ENCODE measurements at places on chromosomes 1 and 21.

DNA sequence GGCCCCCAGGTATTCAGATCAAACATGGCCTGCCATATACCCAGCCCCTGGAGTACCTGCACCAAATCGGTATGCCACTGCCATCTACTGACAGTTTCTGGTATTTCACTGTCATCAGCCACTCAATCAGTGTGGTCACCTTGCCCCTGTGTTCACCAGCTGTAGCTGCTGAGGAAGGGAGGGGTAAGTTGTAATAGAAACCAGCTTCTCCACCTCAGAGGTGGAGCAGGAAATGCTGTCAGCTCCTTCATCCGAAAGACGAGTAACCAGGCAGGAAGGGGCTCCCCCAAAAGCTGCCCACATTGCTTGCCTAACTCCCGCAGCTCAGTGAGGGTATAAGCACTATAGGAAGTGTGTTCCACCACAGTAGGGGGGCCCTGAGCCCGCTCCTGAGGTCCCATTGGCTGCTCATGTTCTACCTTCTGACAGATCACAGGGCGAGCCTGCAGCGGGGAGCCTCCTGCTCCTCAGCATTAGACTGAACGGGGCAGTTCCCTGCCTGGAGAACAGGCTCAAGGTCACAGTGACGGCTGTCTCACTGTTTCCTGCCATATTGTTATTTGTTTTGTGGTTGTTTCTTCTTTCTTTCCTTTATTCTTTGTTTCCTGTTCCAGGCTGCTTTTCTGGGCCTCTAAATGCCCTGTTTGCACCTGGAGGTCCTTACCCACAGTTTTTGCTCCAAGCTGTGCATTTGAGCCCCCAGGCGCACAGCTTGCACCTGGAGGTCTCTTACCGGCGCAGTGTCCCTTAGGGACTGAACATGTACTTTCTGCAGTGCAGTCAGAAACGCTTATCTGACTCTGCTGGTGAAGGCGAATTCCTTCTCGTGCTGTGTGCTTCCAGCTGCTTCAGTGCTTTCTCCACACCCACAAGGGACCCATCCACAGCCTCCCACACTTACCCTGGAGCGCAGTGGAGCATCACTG lies 1638.3 kb downstream of the MRPL39 start:
- peak; percentile 76 for DNase-seq

DNA sequence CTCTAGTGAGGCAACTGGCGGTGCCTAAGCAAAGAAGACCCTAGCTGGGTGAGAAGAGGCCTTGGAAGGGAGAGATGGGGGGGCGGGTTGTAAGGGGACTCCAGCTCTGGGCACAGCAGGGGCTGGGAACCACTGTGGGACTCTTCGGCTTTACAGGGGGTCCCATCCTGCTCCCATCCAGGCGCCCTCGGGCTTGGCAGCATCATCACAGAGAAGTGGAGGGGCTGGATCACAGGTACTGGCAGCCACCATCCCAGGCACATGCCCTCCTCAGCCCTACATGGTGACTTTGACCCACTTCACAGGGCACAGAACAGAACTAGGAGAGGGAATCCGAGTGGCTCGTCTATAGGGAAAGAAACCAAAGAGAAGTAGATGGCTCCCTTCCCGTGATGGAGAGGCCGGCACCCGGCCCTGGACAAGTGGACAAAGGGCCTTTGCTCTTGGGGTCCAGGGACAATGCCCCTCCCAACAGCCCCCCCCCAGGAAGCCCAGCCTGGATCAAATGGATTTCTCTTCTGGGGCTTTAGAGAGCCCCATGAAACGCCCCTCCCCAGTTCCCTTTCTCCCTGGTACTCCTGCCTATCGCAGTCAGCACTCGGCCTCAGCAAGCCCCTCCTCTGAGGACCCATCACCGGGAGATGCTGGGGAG lies 54.0 kb upstream of the ECE1 start:
- no peak for DNase-seq

GRCh38 chr1:181562395-181562794 lies 79.1 kb downstream of the CACNA1E start:
- DNase-seq: no peak

- no peak for DNase-seq
Observed at GRCh38 chr1:85681087-85681486, 27.1 kb downstream of the ZNHIT6 start.

DNA sequence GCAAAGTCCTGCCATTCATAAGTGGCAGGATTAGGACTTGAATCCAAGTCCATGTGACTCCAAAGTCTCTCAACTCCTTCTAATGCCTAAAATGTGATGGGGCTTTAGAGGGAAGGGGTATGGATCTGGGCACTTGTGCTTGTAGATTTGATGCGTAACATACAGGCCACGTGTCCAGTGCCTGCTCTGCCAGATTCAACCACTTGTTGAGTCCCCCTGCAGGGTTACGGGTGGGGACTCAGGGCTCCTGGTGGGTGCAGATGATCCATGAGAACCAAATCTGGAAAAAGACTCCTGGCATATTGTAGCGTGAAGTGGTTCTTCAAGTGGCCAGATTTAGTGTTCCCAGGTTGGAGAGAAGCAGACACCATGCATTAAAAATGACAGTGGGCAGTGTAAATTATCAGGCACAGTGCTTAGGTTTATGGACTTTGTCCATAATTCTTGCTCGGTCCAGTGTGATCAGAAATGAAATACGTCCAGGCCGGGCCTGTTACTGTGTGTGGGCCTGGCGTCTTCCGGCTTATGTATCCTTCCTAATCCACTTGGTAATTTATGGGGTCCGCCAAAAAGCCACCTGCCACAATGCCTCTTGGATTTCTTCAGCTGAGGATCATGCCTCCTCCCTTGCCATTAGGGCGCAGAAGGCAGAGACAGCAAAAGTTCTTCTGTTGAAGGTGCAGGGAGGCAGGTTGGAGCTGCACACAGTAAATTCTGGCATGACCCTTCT lies 51.2 kb upstream of the LRP8 start:
- DNase-seq: no peak

- DNase-seq: peak; percentile 45
Observed at GRCh38 chr1:226308166-226308722, 720 bp downstream of the LIN9 start.

- no peak for DNase-seq
Observed at GRCh38 chr1:197093226-197093885, 26.3 kb upstream of the F13B start.

GRCh38 chr1:216458812-216459211 lies 35.6 kb upstream of the USH2A start:
- DNase-seq: no peak

GRCh38 chr1:116764906-116765862 lies 11.0 kb downstream of the CD2 start:
- DNase-seq: no peak

DNA sequence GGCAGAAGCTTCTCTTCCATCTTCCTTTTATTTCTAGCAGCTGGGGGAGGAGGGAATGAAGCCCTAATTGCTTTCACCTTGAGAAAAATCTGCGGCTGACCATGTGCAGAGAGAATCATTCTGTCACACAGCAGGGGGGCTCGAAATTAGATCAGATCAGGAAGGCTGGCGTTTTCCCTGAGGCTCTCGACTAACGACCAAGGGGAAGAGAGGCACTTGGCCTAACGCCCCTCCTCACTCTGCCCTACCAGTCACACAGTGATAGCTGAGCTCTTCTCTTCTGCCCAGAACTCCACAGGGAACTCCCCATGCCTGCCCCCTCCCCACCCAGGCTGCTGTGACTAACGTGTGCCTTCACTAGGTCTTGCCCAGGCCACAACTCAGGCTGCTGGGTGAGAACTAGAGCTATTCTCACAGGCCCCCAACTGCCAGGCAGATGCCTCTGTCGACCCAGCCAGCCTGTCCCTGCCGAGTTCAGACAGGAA lies 26.5 kb upstream of the KHDRBS1 start:
- DNase-seq: no peak

GRCh38 chr1:1623631-1624442 lies 8.1 kb upstream of the MMP23B start:
- DNase-seq: no peak

GRCh38 chr1:39832294-39832693 lies 43.6 kb upstream of the BMP8B start:
- DNase-seq: no peak

DNA sequence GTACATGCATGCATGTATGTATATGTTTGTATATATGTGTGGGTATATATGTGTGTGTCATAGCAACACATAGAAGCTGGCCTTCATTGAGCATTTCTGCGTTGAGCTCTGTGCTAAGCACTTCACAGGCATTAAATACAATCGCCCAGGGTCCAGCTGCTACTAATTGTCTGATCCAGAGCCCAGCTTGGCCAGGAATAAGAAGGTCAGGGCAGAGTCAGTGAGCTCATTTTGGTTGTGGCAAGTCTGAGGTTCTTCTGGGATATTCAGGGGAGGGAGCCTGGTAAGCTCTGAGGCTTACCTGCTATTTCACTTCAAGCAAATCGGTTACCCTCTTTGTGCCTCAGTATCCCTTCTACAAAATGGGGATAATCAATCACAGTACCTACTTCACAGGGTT lies 59.6 kb downstream of the FOXO6 start:
- no peak for DNase-seq

GRCh38 chr1:54280651-54281050 lies 80.7 kb downstream of the MRPL37 start:
- DNase-seq: peak; percentile 29

- peak; percentile 77 for DNase-seq
Observed at GRCh38 chr1:28518745-28519341, 13.0 kb downstream of the RCC1 start.

DNA sequence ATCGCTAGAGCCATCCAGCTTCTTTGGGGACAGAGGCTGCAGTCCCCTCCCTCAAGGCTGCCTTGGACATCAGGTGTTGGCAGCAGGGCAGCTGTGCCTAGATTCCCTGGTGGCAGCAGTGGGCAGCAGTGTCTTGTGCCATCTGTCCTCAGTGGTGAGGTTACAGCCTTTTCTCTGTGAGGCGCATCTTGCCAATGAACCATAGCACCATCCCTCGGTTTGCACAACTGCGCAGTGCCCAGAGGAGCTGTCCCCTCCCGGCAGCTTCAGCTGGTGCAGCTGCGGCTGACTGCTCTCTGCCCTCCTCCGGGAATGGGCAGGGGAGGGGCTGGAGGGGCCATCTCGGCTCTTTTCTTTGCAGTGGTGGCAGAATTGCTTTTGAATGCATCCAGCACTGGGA lies 59.0 kb upstream of the C8B start:
- DNase-seq: no peak

DNA sequence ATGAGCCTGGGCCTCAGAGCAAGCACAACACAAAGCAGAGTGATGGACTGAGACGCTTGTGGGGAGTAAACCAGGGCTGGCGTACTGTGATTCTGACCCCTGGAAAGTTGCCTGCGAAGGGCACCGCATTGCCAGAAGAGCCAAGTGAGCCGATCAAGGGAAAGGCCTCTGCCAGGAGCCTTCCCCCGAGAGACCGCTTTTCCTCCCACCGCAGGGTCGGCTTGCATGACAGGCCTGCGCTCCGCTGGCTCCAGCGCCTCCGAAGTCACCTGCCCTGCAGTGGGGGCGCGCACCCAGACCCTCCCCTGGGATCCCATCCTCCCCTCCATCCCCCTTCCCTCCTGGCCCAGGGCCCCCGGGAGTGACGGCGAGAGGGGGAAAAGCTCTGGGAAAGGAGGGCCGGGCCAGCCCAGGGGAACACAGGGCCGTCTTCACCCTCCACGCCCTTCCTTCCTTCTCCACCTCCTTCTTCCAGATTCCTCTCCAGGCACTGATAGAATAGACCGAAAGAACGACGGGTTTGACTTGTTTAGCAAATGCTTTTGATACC lies 165.0 kb downstream of the TRIM33 start:
- peak; percentile 15 for DNase-seq

DNA sequence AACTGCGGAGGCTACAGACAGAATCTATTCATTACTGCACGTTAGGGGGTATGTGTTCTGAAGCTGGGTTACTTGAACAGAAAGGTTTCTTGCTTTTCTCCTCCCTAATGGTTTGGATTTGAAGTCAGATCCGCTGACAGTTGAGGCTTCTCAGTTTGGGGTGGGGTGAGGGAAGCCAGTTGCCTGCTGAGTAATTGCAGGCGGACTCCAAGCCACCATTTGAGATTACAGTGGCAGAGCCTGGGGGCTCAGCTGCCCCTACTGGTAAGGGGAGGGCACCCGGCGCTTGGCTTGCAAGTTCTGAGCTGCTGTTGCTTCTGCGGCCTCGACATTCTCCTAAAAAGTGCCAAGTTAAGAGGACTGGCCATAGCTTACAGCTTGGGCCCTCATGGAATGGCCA lies 2.0 kb downstream of the GRHL3 start:
- DNase-seq: no peak

DNA sequence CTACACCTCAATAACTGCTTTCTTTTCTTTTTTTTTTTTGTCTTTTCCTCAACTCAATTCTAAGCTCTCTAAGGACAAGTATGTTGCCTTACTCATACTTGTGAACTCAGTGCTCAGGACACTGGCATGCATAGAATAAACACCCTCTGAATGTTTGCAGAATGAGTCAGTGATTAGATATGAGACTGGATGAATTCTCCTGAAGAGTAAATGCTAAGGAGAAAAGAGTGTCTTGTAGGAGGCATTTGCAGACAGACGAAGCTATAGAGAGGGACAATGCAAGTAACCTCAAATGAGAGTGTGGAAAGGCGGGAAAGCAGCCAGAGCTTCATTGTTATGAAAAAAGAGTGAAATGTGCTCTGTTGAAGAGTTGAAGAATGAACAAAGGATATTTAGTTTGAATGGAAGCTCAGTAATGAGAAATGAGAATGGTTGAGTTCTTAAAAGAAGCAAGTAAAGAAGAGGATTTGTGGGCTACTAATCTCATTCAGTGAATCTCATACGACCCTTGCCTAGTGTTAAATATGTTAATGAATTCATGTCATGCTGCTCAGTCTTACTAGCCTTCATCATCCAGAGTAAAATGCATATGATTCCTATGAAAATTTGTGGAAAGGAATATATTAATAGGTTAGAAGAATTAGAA lies 166.1 kb upstream of the DPYD start:
- DNase-seq: no peak

DNA sequence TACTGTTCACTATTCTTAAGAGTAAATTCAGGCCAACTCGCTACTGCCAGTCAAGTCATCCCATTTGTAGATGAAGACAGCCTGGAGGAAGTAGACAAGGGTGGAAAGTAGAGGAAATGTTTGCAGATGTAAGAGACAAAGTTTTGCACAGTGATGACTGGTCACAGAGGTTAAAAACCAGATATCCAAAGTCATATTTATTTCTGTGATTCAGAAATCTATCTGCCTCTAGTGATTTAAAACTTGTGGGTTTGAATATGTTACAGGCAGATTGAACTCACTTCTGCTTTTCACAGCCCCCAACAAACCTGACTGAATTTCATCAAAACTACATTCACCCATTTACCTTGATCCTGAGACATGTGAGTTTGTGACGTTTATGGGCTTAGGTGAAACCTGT lies 484.7 kb upstream of the C1orf87 start:
- no peak for DNase-seq

- DNase-seq: no peak
Observed at GRCh38 chr1:156905651-156906050, 12.1 kb downstream of the PEAR1 start.

Data from stimulated activated CD4-positive, alpha-beta T cell treated with anti-CD3 and anti-CD28 coated beads, Interleukin-15, amount 100 ng/mL, for 24 hours (primary cell).